Karpas-422 (cell line): ENCODE measurements at places on chromosomes 1 and 21.

- DNase-seq = no peak
Observed at GRCh38 chr1:5911157-5911556, 81.1 kb downstream of the NPHP4 start.

DNA sequence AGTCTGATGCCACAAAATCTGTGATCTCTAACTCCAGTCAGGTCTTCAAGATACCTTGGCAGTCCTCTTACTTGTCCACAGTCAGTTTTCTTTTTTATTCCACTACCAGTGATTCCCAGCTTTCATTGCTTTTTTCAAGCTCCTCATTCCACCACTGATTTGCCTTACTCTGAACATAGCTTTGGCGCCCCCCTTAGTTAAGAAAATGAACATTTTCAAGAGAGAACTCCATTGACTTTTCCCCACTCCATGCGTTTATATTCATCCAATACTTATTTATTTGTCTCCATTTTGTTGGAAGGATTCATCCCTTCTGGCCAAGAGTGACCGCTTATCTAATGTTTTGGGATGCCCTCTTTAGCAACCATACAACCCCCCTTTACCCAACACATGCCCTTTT is 33.9 kb upstream of the IPO9 start:
- peak; percentile 50 for DNase-seq

- no peak for DNase-seq
Observed at GRCh38 chr1:117164209-117164608, 42.7 kb upstream of the TRIM45 start.

- peak; percentile 28 for DNase-seq
Observed at GRCh38 chr1:29689372-29690030, 453.2 kb downstream of the PTPRU start.

- DNase-seq = no peak
Observed at GRCh38 chr1:219784660-219785381, 143.5 kb downstream of the SLC30A10 start.

- DNase-seq = peak; percentile 15
Observed at GRCh38 chr1:39529901-39530535, 38.6 kb downstream of the BMP8A start.

DNA sequence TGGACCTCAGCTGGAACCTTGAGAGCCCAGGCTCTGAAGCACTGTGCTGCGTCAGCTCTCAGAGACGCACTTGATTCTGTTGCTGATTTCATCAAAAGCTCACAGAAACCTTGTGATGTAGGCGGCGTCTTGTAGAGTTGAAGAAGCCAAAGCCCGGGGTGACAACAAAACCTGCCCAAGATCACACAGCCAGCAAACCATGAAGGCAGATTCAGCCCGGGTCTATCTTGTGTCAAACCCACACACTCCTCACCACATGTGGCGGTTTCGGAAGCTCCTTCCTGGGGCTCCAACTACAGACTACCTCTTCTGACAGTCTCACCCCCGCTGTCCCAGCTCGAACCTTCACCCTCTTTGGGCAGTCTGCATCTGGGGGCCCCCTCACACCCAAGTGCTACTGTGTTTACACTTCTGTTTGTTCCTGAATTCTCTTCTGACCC is 50.4 kb downstream of the TENT5C start:
- DNase-seq = no peak

GRCh38 chr1:109306832-109307273 is at the start of gene MYBPHL:
MYBPHL (minus strand) TSS chr1:109307011; CDS start chr1:109306991, 20 bp downstream.
- DNase-seq = no peak

- no peak for DNase-seq
Observed at GRCh38 chr1:67201891-67202290, 35.6 kb downstream of the IL23R start.

DNA sequence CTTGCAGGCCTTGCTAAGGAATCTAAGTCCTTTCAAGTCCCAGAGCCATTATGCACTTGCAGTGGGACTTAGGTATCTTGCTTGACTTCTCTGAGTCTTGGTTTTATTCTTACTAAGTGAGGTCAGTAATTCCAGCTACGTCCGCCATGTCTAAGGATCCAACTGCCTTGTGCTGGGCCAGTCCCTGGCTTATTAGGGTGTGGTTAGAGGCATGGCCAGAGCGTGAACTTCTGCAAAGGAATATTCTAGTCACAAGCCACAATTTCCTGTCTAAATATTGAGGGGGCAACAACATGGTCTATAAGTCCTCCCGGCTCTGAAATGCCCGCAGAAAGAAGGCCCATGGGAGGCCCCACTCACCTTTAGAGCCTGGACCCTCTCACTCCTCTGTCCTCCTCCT is 82.9 kb downstream of the TMEM53 start:
- no peak for DNase-seq

- DNase-seq = no peak
Observed at GRCh38 chr1:8155528-8156186, 129.5 kb upstream of the ERRFI1 start.

- DNase-seq = peak; percentile 59
Observed at GRCh38 chr1:1356796-1357401, 1.5 kb downstream of the MXRA8 start.

DNA sequence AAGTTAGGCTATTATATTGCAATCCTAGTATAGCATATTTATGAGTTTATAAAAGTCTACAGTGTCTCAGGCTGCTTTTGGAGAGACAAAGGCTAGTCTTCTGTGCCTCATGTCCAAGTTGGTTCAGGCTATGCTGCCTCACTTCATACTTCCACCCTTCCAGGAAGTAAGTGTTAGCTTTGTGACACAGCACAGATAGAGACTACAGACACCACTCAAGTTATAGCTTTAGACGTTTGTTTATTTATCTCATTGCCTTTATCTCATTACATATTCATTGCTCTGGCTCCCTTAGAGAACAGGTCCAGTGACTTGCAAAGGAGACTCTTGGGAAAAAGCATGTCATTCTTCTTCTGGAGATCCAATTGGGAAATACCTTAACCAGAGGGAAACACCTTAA is 22.6 kb upstream of the GBP4 start:
- DNase-seq = no peak

DNA sequence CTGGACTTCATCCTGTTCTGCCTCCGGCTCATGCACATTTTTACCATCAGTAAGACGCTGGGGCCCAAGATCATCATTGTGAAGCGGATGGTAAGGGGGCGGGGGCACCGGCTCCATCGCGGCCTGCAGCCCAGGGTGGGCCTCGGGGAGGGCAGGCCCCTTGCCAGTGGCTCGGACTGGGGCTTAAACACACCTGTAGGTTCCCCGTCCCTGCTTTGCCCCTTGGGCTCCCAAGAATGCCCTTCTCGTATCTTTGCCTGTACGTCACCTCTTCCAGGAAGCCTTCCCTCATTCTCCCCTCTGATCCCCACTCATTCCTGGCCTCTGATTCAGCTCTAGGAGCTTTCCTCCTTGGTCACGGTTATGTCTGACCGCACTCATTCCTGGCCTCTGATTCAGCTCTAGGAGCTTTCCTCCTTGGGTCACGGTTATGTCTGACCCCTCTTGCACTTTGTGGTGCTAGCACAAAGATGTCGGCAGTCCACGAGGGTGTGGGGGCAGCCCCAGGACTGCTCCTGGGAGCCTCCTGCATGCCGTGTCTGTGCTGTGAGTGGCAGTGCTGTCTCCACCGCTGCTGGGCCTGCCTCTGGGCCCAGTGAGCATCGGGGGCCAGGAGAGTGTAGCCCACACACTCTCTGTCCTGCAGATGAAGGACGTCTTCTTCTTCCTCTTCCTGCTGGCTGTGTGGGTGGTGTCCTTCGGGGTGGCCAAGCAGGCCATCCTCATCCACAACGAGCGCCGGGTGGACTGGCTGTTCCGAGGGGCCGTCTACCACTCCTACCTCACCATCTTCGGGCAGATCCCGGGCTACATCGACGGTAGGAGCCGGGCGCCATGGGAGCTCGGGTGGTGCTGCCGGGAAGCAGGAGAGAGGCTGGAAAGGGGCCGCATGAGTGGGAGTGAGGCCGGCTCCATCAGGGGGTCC is 49.1 kb upstream of the LRRC3 start:
- DNase-seq = no peak

GRCh38 chr21:32392299-32392879 is 423 bp downstream of the URB1 start:
- DNase-seq = peak; percentile 57

- no peak for DNase-seq
Observed at GRCh38 chr1:154730259-154730658, 122.3 kb upstream of the ADAR start.

DNA sequence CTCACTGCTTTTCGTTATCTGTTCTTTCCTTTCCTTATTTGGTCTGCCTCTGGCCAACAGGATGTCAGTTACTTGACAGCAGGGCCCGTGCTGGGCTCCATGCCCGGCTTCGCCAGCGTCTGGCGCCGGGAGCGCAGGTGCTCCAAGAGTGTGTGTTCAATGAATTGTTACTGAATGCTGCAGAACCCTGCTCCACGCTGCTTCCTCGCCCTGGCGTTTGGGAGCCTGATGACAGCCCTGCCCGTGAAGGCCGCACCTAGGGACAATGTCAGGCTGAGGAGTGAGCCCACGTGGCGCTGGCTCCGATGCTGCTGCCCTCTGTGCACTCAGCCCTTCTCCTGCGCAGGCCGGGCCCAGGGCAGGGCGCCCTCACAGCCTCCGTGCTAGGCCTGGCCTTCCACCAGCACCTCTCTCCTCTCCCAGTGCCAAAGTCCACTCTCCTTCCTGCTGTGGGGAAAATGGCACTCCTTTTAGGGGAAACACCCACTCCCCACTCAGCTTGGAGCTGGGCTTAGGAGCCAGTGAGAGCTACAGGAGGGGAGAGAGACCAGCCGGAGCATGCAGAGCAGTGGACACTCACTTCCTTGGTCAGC is 51.4 kb downstream of the ACBD3 start:
- DNase-seq = no peak

DNA sequence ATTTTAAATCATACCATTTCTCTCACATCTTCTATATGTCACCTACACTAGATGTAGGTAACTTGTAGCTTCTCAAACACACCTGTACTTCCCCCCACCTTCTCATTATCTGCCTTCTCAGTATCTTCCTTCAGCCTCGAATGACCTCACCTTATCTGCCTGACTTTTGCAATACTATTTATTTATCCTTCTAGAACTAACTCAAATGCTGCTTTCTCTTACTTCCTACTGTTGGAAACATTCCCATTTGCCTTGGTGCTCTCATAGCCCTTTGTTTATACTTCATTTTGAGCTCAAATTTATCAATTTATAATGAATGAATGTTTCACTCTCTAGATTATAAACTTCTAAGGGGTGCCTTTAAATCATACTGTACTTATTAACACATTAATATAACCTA is 50.4 kb upstream of the KIAA1614 start:
- no peak for DNase-seq

GRCh38 chr1:68228851-68229250 is 3.5 kb downstream of the WLS start:
- DNase-seq = no peak

- DNase-seq = peak; percentile 69
Observed at GRCh38 chr1:235783148-235783776, 83.4 kb downstream of the LYST start.

DNA sequence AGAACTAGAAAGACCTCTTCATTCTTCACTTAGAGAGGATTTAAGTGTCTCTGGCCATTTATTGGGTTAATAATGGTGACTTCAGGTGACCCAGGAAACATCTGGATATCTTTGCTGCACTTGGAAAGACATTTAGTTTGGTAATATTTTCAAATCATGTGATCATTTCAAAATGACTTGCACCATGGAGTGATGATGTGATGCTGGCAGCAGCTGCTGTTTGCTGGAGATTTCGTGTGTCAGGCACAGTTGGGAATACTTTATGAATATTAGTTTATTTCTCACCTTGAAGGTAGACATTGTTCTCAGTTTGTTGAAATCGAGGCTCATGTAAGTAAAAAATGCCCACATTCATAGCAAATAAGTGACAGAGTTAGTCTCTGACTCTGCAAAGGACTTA is 236.0 kb downstream of the DISC1 start:
- no peak for DNase-seq

DNA sequence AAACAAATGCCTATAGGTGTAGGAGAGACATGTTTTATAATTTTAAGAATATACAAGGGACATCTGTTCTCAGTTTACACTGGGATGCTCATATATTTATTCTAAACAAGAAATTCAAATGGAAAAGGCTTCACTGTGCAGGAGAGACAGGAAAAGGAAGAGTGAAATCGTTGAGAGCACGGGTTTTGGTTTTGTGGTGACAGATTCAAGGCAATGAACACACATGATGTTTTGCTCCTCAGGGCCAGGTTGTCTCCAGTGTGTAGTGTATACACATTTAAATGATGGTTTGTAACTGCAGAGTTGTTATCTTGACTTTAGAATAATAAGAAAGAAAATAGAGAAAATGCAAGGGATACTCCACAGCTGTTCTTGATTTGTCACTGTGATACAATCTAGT is 73.7 kb downstream of the S1PR1 start:
- DNase-seq = no peak

GRCh38 chr21:42222821-42223390 is 4.0 kb downstream of the ABCG1 start:
- no peak for DNase-seq

GRCh38 chr1:207316141-207316540 is 5.3 kb upstream of the CD55 start:
- no peak for DNase-seq

DNA sequence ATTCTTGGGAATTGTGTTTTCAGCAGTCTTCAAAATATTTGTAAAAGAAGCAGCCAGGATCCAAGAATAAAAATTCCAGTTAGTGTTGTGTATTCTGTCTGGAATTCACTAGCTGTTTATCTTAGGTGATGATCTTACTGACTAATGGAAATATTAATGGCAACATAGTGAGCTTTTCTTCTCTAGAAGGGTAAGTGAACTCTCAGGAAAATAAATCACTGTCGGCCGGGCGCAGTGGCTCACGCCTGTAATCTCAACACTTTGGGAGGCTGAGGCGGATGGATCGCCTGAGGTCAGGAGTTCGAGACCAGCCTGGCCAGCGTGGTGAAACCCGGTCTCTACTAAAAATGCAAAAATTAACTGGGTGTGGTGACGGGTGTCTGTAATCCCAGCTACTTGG is 87.4 kb upstream of the KIF1B start:
- DNase-seq = no peak

DNA sequence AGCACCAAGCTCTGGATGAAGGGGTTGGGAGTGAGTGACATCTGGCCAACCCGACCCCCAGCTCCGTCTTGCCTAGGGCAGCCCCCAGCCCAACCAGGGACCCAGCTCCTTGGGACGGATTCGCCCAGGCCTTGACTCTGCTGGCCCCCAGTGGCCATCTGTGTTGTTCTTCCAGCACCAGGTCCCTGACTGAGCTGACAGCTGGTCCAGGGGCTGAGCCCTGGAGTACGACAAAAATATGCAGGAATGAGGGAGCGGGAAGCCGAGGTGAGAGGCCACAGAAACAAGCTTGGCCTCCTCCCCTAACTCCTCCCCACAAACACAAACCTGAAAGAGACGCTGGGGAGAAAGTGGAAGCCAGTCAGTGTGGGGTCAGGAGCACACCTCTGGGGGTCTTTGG is 55.0 kb upstream of the PAX7 start:
- DNase-seq = peak; percentile 85

- DNase-seq = no peak
Observed at GRCh38 chr1:220979371-220979770, 100.1 kb downstream of the HLX start.

DNA sequence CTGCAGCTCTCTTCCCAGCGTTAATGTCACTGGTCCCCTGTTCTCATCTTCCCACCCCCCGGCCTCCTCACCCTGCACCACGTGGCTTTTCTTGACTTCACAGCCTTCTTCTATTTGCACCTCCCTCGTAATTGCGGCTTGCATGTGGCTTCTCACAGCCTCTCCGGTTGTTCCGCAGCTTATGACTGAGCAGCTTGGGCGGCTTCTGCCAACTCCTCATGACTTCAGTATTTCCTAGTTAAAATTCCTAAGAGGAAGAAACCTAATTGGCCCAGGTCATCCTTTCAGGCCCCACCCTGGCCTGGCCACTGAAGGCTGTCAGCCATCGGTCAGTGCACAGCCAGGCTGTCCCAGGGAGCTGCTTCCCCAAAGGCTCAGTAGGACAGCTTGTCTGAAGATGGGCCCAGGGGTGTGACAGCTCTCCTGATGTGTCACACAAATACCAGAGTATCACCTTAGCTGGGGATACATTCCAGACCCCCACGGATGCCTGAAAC is 8.6 kb upstream of the RERE start:
- no peak for DNase-seq
